ENCODE measurements at places on chromosomes 5 and 9. TPM values are rescaled to one million over a fixed set of nuclear protein-coding genes. Genes with fewer than 3 reads are reported as not detected.

DNA sequence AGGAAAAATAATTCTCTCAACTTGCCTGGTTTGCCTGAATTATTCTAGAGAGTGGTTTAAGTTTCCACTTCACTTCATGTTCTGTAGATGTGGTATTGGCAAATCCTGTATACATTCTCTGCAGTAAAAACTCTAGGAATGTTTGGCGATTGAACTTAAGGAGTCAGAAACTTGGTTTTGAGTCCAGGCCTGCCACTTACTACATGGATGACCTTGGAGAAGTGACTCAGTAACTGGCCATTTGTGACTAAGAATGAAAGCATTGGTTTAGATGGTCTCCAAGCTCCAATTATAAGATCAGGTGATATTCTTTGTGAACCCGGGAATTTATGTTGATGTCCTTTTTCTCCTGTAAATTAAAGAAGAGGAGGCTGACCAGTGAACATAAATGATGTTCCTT is 233.8 kb downstream of the GAS1 start:
- no peak overlapping the region for H3K4me3 ChIP-seq
- H3K36me3 ChIP-seq = no peaks in the 10 kb centered on the region
- no peak for DNase-seq
- H3K27ac ChIP-seq = no peak overlapping the region

DNA sequence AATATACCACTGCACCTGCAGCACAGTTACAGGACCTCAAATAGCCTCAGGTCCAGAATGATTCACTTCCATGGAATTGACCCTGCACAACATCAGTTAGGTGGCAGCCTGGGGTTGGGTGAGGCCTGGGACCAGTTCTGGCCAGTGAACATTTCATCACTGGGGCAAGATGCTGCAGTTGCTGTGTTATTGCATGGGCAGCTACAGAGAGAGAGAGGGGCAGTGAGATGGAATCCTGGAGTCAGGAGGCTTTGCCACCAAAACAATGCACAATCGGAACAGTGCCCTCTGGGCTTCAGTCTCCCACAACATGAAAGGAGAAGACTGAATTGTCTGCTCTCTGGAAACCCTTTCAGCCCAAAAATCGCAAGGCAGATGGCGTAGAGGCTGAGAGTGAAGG is 51.8 kb downstream of the SH3TC2 start:
- no peaks in the 10 kb centered on the region for H3K27me3 ChIP-seq
- DNase-seq = no peak
- H3K4me3 ChIP-seq = no peak overlapping the region
- no peak overlapping the region for H3K27ac ChIP-seq
- no peaks in the 10 kb centered on the region for H3K36me3 ChIP-seq
- no peaks in the 10 kb centered on the region for H3K4me1 ChIP-seq

GRCh38 chr9:131937451-131937850 is 142.2 kb downstream of the MED27 start:
- H3K27ac ChIP-seq = no peak overlapping the region
- H3K4me1 ChIP-seq = peaks cover 11% of the 10 kb centered on the region
- no peak for DNase-seq
- H3K36me3 ChIP-seq = peaks cover 27% of the 10 kb centered on the region
- no peaks in the 10 kb centered on the region for H3K27me3 ChIP-seq

DNA sequence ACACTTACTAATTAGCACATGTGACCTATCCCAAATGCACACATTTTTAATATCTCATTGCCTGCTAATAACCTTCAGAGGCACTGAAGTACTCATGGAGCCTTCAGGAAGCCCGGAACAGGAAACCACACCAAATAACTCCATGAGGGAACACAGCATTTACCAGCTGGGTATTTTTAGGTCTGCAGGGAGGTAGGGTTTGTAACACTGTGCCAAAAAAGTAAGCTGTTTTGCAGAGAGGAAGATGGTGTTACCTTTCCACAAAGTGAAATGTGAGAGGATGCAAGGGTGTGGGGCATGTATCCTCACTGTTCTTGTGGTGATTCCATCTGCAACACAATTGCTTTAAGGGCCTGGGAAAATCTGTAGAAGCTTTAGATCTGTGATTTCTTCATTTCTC is 64.4 kb downstream of the NUDT12 start:
- peaks cover 58% of the 10 kb centered on the region for H3K4me1 ChIP-seq
- H3K36me3 ChIP-seq = peaks cover 6% of the 10 kb centered on the region
- H3K27me3 ChIP-seq = no peaks in the 10 kb centered on the region

Gene CDK9
- total RNA-seq = 77.0 TPM

- H3K4me3 ChIP-seq = no peak overlapping the region
- H3K27me3 ChIP-seq = no peaks in the 10 kb centered on the region
- no peak for DNase-seq
- H3K36me3 ChIP-seq = no peaks in the 10 kb centered on the region
- peaks cover 34% of the 10 kb centered on the region for H3K4me1 ChIP-seq
These were observed 15.8 kb downstream of the MGAT1 start for GRCh38 chr5:180786531-180787398.

DNA sequence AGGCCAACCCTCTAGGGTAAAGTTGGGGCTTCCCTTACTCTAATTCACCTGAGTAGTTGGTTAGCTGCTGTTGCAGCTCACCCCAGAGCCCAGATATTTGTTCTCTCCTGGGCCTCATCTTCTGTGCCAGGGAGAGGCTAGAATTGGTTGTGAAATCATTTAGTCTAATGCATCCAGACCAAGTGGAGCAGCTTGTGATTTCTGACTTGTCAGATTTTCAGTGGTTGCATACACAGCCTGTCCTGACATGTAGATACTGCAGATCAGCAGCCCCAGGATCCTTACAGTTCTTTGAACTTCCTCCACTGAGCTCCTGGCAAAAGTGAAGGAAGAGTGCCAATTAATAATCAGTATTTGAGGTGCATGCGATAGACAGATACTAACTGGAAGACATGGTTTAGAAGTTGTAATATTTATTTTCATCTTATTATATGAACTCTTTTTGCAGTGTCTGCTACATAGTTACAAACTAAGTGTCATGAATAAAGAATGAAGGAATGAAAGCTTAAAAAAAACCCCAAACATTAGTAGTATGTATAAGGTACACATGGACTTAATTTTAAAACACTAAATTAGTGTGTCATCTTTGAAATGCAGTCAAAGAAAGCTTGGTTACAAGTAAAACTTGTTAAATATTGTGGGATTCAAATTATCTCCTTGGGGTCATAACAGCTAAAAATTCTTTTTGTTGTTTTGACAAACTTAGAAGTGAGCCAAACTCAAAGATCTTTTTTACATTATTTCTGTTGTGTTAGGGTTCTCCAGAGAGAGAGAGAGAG is 128.5 kb downstream of the VPS13A start:
- H3K4me3 ChIP-seq = no peak overlapping the region
- H3K4me1 ChIP-seq = no peaks in the 10 kb centered on the region

- H3K4me3 ChIP-seq = no peak overlapping the region
- DNase-seq = no peak
- no peaks in the 10 kb centered on the region for H3K36me3 ChIP-seq
- no peaks in the 10 kb centered on the region for H3K27me3 ChIP-seq
These were observed 825 bp upstream of the TOR4A start for GRCh38 chr9:137276473-137277328.

DNA sequence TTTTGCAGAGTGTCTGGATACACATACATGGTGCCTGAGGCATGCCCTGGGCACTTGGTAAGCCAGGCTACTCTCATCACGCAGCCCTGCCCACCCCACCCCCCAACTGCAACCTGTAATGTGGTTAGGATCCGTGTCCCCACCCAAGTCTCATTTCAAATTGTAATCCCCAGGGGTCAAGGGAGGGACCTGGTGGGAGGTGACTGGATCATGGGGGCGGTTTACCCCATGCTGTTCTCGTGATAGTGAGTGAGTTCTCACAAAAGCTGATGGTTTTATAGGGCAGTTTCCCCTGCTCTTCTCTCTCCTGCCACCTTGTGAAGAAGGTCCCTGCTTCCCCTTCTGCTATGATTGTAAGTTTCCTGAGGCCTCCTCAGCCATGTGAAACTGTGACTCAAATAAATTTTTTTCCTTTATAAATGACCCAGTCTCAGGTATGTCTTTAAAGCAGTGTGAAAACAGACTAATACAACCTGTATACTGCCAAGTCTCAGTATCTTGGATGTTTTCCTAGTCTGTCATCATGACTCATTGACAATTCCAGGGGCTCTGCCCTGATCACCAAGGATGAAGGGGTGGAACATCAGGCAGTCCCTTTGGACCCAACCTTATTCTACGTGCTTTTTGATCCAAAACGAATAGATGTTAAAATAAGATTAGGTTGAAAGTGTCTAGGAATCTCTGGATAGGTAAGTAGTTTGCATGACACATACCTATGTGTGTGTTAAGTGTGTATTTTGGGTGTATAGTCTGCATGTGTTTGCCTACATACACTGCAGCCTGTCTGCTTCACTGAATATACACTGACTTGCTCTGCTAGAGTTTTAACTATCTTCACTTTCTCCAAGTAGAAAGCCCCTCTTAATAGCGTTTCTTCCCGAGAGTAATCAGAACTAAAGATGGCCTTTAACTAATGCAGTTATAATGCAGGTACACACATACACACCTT is 293.8 kb downstream of the SLIT3 start:
- no peaks in the 10 kb centered on the region for H3K4me1 ChIP-seq
- peaks cover 2% of the 10 kb centered on the region for H3K27me3 ChIP-seq
- H3K36me3 ChIP-seq = no peaks in the 10 kb centered on the region
- no peak overlapping the region for H3K27ac ChIP-seq
- no peak for DNase-seq
- no peak overlapping the region for H3K4me3 ChIP-seq

- H3K4me3 ChIP-seq = no peak overlapping the region
- H3K4me1 ChIP-seq = no peaks in the 10 kb centered on the region
- H3K27ac ChIP-seq = no peak overlapping the region
- H3K27me3 ChIP-seq = no peaks in the 10 kb centered on the region
- no peak for DNase-seq
These were observed 49.6 kb downstream of the KCNN2 start for GRCh38 chr5:114411380-114411931.

- H3K27me3 ChIP-seq = peaks cover 8% of the 10 kb centered on the region
- no peaks in the 10 kb centered on the region for H3K36me3 ChIP-seq
These were observed 7.8 kb upstream of the ANKH start for GRCh38 chr5:14879393-14879792.

Gene TAS2R1
- not detected for total RNA-seq

DNA sequence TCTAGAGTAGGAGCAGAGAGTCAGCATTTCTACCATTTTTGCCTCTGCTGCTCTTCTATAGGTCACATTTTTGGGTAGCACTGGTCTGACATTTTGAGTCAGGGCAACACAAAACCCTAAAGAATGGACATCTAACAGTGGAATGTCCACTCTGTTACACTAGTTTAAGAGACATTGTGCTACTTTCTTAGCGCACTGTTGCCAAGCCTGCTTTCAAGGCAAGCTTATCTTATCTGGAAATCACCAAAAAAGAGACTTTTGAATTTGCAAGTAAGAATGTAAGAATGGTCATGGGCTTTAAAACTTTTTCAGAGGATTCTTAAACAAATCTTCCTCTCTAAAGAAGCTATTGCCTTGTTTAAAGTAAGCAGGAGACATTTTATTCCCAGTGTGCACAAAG is 73.0 kb upstream of the STARD4 start:
- H3K4me1 ChIP-seq = no peaks in the 10 kb centered on the region
- no peak overlapping the region for H3K4me3 ChIP-seq
- DNase-seq = no peak

DNA sequence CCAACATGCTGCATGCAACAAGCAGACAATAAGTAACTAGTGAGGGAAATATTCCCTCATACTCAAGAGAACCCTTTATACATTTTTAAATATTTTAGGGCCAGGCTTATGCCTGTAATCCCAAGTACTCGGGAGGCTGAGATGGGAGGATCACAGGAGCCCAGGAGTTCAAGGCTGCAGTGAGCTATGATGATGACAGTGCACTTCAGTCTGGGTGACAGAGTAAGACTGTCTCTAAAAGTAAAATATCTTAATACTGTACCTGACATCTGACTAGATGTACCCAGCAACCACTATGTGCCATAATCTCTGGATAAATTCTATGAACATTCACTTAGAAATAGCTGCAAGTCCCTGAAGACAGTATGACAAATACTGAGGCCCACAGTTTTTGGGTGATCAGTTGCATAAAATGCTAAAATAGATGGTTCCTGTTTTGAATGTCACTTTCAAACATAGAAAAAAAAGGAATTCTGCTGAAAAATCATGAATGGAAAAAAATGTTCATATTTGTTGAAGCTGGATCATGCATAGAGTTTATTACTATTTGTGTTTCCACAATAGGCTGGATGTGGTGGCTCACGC is 2.0 kb upstream of the C5orf15 start:
- H3K27ac ChIP-seq = no peak overlapping the region
- H3K4me1 ChIP-seq = peaks cover 33% of the 10 kb centered on the region
- no peaks in the 10 kb centered on the region for H3K27me3 ChIP-seq
- peak overlapping the region; percentile 99 for H3K4me3 ChIP-seq
- no peaks in the 10 kb centered on the region for H3K36me3 ChIP-seq

Gene MLANA
- total RNA-seq = not detected

Gene FNIP1
- total RNA-seq = 24.9 TPM

- peaks cover 8% of the 10 kb centered on the region for H3K4me1 ChIP-seq
- H3K36me3 ChIP-seq = no peaks in the 10 kb centered on the region
- no peak overlapping the region for H3K4me3 ChIP-seq
These were observed 20.5 kb upstream of the RALGPS1 start for GRCh38 chr9:126894052-126894603.

GRCh38 chr5:122719991-122720746 is 54.7 kb upstream of the SNX2 start:
- no peaks in the 10 kb centered on the region for H3K36me3 ChIP-seq
- no peaks in the 10 kb centered on the region for H3K27me3 ChIP-seq
- DNase-seq = no peak

- no peak overlapping the region for H3K4me3 ChIP-seq
- peaks cover 13% of the 10 kb centered on the region for H3K36me3 ChIP-seq
- DNase-seq = no peak
- H3K4me1 ChIP-seq = no peaks in the 10 kb centered on the region
- no peak overlapping the region for H3K27ac ChIP-seq
- no peaks in the 10 kb centered on the region for H3K27me3 ChIP-seq
These were observed 226.6 kb upstream of the SLC24A2 start for GRCh38 chr9:20015427-20015931.

DNA sequence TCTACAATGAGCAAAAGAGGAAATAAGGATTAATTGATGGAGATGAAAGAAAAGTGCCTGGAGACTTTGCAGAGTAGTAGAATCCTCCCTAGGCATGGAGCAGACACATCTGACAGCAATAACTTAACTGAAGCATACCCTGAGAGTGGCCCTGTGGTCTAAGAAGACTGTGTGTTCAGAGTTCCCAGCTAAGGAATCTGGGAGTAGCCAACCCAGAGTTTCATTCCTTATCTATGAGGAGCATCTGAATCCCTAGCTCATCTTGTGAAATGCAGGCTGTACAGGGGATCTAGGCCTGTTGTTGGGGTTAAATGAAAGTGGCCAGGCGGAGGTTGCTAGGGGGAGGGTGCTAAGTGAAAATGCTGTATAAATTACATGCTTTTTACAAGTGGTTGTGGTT is 233.1 kb upstream of the FBXL7 start:
- H3K27ac ChIP-seq = no peak overlapping the region
- H3K4me1 ChIP-seq = no peaks in the 10 kb centered on the region
- H3K36me3 ChIP-seq = no peaks in the 10 kb centered on the region
- no peak overlapping the region for H3K4me3 ChIP-seq
- no peaks in the 10 kb centered on the region for H3K27me3 ChIP-seq
- DNase-seq = no peak

Gene TERT
- 5.6 TPM for total RNA-seq

GRCh38 chr5:90899014-90899604 is 340.5 kb downstream of the ADGRV1 start:
- no peak for DNase-seq
- no peak overlapping the region for H3K4me3 ChIP-seq
- H3K27me3 ChIP-seq = no peaks in the 10 kb centered on the region
- peaks cover 3% of the 10 kb centered on the region for H3K36me3 ChIP-seq
- peaks cover 4% of the 10 kb centered on the region for H3K4me1 ChIP-seq

- H3K27me3 ChIP-seq = no peaks in the 10 kb centered on the region
- peak overlapping the region; percentile 7 for H3K27ac ChIP-seq
- peaks cover 29% of the 10 kb centered on the region for H3K4me1 ChIP-seq
- no peaks in the 10 kb centered on the region for H3K36me3 ChIP-seq
These were observed 3.2 kb upstream of the C5orf63 start for GRCh38 chr5:127076315-127077129.
